ENCODE measurements at places on chromosomes 2 and 18.

- DNase-seq, result no peak
These were observed 934.6 kb upstream of the FAM98A start for GRCh38 chr2:34533585-34534183.

- peak; percentile 24 for DNase-seq
These were observed 245.0 kb downstream of the PTGR3 start for GRCh38 chr18:74963820-74964446.

- DNase-seq, result no peak
These were observed 14.6 kb upstream of the ACTR2 start for GRCh38 chr2:65213035-65213434.

DNA sequence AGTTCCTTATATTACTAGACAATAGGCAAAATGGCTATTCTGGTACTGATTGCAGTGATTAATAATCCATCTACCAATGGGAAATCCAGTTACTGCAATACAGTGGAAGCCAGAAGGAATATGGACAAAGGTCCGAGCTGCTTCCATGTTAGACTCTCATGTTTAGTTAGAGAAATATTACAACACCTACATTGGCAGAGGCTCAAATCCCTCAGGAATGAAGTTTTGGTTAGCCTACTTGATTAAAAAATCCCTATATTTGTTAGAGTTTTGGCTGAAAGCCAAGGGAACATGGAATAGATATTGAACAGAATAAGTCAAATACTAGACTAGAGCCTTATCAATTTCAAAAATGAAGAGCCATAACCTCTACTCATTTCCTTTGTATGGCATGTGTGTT, 48.5 kb downstream of the ARL6IP6 start:
- no peak for DNase-seq

DNA sequence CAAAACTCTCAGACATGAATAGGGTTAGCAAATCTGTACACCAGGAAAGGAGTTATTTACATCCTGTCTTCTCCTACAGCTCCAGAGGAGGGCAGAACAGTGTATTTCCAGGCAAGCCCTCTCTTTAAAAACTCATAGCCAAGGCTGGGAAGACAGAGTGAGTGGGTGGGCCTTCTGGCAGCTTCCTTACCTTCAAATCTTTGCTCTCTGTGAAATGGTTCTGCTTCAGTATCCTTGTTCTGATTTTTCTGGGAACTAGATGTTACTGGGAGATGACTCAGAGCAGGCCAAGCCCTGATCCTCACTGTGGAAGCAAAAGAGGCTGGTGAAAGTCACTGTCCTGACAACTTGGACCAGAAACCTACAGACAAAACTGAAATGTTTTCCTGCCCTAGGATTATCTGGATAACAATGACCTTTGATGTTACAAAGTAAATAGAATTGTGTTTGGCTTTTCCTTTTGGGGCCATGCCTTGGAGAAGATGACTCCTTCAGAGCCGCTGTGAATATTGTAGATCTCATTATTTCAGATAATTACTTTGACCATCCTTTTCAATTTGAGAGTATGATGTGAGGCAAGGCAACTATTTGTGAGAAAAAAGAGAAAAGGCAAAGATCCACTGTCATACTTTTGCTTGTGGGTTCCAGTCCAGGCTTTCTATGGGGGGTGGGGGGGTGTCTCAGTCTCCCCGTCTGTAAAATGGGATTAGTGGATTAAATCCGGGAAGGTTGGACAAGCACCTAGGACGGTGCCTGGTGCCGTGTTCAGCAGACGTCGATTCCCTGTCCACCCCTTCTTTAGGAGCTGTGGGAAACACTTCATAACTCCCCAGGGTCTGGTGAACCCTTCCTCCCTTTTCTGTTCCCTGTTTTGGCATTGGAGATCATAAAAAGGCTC, 644 bp upstream of the QPCT start:
- no peak for DNase-seq

DNA sequence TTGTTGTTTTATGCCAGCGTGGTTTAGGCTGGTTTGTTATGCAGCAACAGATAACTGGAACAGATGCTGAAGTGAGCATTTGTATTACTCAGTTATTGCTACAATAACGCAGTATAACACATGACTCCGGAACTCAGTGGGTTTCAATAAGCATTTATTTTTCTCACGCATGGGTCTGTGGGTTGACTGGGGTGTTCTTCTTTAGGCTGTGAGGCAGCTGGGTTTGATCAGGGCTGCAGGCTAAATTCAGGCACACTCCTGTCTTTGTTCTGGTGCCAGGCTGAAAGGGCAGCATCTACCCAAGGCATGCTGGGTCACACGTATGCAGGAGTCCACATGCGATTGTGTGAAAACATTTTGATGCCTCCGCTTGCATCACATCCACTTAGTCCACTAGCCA, 3.8 kb upstream of the SLC1A4 start:
- no peak for DNase-seq
